Right cardiac atrium (tissue), 5 donors: ENCODE measurements at places on chromosomes 7 and 10. TPM values are rescaled to one million over a fixed set of nuclear protein-coding genes. Genes with fewer than 3 reads are reported as not detected.

The SORBS1 gene
- polyA plus RNA-seq, result 225 TPM

The ARHGAP22 gene
- polyA plus RNA-seq, result 1.4 TPM

The SYT15B gene
- polyA plus RNA-seq, result 0.81 TPM

The SUPV3L1 gene
- polyA plus RNA-seq, result 53.5 TPM

The VWDE gene
- polyA plus RNA-seq, result 6.1 TPM

The IDI2 gene
- 0.23 TPM for polyA plus RNA-seq

The OPALIN gene
- polyA plus RNA-seq, result not detected

The OR2A42 gene
- 0.20 TPM for polyA plus RNA-seq

DNA sequence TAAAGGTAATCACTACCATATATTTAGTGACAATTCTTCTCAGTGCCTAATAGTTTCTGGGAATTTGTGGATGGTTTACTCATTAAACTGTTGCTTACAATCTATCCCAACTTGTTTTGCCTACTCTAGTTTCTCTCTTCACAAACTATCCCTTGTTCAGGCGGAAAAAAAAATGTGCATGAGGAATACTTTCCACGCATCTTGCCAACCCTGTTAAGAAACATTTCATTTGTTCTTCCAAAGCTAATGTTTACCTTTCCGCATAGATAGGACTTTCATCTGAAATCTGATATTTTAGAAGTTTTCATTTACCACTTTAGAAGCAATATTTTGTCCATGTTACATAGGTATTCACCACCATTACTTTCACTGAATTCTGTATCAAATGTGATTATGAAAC, 191.9 kb downstream of the MDFIC start:
- no peak for DNase-seq

- no peak for DNase-seq
These were observed 74.9 kb downstream of the ADRA2A start for GRCh38 chr10:111151595-111152307.

DNA sequence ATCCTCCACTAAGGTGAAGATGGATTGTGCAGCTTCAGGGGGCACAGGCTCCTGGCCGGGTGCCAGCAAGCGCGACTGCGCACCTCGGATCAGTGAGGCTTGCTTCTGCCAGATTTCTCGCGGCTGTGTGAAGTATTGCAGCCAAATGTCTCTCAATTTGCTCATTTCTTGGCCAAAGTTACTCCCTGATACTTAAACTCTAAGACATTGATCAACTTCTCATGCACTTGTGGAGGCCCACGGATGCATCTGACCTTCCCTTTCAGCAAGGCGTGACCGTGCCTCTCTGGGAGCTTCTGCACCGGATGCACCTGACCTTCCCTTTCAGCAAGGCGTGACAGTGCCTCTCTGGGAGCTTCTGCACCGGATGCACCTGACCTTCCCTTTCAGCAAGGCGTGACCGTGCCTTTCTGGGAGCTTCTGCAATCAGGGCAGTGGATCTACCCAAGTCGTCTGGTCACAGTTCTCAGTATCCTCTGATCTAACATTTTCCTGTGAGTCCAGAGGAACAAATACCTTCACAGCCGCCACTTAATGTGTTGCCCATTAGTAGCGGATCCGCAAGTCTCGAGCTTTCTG, 248.3 kb downstream of the ADARB2 start:
- no peak for DNase-seq

DNA sequence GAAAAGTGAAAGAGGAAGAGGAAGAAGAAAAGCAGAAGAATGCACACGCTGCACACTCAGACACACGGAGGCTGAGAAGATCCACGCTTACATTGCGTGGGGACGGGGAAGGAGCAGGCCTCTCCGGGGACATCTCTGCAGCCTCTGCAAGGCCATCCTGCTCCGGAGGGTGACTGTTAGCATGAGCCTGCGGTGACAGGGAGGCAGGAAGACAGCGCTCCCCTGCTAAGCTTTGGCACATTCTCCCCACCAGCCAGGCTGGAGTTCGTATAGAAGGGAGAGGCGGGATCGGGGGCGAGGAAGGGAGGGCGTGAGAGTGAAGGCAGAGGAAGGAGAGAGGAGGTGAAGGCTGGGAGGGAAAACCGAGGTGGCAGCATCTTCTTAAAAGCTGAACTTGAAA, 366.0 kb upstream of the SHH start:
- DNase-seq, result no peak

GRCh38 chr7:21028599-21028998, 241.9 kb upstream of the SP8 start:
- DNase-seq, result no peak

DNA sequence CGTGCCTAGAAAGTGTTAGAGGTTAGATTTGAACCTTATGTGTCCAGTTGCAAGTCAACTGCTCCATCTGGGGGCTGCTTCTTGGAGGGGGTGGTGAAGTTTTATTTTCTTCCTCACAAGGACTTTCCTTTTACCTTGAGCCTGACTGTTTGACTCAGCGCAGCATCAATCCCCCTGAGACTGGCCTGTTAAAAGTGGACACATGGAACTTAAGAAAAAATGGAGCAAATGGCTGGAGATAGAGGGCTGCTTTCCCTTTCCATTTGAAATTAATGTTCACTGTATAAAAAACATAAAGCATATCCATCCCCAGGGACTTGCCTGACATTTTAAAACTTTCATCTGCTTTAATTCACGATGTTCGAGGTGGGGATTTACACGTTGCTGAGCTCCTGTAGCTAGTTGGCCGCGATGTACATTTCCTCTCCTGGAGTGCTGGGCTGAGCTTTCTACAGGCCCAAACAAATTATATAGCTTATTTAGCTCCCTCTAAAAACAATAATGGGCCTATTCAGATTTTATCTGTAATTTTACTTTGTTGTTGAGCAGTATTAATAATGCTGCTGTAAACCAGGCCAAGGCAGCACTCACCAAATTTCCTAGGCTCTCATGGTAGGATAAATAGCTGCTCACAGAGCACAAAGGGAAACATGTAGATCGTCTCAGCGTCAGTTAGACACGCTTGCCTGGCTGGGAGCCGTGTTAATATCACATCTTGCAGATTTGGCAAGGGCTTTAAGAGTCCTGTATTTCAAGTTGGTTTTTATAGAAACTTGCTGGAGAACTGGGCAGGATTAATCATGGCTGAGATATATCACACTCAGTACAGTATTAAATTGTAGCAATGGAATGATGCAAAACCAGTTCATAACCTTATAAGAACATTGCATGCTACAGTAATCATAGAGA, 251.5 kb downstream of the LRMDA start:
- no peak for DNase-seq

DNA sequence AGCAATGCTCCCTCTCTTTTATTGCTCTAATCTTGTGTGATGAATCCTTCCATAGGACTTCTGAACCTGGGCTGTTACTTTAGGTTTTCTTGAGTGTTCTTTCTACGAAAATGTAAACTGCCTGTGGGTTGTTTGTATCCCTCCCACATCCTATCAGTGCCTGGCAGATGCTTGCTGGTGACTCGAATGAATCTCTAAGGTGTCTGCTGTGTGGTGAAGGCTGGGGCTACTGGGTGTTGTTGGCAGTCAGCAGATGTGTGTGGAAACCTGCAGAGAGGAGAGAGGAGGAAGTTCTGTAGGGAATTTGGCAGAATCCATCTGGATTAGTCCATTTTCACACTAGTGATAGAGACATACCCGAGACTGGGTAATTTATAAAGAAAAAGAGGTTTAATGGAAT, 639.4 kb downstream of the CALN1 start:
- DNase-seq, result no peak

DNA sequence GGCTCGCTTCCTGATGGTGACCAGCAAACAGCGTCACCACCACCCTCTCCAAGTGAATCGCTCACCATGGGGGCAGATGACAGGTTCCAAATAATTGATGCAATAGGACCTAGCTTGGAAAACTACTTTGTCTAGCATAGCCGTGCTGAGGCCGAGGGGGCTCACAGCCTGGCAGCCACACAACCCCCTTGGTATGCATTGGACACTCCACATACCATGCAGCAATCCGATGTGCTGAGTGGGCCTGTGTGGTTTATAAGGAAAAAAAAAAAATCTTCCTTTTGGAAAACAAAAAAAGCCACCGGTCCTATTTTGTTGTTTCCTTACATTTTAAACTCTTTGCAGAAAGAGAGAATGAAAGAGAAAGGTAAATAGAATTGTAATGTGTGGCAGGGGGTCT, 15.1 kb downstream of the GATA3 start:
- no peak for DNase-seq

- DNase-seq, result no peak
These were observed 16.6 kb upstream of the AFAP1L2 start for GRCh38 chr10:114420811-114421485.

GRCh38 chr10:130188195-130189175, 52.3 kb downstream of the GLRX3 start:
- no peak for DNase-seq

GRCh38 chr7:27678617-27679260, 16.1 kb upstream of the HIBADH start:
- DNase-seq, result no peak

- no peak for DNase-seq
These were observed 109.1 kb downstream of the CPED1 start for GRCh38 chr7:121097577-121097976.

- DNase-seq, result no peak
These were observed 5.6 kb upstream of the RAMP3 start for GRCh38 chr7:45151967-45152366.

- no peak for DNase-seq
These were observed 40.7 kb downstream of the LRGUK start for GRCh38 chr7:134167841-134168240.

DNA sequence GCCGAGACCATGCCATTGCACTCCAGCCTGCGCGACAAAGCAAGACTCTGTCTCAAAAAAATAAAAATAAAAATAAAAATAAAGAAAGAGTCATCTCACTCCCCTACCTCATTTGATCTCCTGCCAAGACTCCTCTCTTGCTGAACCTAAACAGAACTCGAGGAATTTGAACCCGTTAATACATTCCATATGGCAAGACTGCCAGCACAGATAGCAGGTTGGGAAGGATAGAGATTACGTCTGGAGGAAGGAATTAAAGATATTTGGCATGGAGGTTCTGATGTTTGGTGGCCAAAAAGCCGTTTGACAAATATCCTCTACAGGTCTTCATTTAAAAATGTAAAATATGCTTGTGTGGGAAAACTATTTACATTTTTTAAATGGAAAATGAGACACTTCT, 549.6 kb downstream of the HTR7 start:
- DNase-seq, result no peak

- DNase-seq, result no peak
These were observed 259.4 kb downstream of the STK31 start for GRCh38 chr7:23969443-23969842.

DNA sequence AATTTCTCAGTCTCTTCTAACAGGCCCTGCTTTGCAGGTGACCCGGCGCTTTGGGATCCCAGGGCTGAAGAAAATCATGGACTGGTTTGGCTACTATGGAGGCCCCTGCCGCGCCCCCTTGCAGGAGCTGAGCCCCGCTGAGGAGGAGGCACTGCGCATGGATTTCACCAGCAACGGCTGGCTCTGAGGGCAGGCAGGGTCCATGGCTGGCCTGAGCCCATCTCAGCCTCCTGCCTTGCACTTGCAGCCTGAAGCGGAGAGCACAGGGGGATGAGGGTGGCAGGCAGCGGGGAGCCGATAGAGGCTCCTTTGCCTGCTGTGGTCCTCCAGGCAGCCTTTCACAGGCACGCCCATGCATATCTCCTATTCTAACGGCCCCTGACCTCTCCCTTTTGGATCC, 21.8 kb downstream of the MORN4 start:
- DNase-seq, result no peak

DNA sequence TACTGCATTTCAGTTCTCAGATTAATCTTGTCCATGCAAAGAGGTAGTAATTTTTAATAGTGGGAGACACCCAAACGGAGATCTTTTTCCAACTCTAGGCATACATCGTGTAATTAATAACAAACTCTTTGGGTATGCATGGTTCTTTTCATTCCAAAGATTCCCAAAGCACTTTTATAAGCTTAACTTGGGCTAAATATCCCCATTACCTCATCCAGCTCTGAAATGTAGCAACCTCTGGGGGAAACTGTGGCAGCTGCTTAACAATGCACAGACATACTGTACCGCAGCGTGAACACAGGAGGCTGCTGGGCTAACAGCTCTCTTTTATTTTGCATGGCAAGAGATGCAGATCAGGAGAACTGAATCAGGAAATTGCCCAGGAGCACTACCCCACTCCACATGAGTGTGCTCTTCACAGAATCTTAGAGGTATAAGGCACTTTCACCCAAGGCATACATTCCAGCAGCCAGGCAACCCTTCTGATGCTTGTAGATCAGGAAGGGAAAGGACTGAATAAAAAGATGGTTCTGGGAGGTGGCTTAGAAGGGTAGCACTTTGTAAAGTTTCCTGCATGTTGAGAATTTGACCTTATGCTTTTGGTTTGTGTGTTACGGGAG, 114.4 kb upstream of the GLI3 start:
- no peak for DNase-seq

DNA sequence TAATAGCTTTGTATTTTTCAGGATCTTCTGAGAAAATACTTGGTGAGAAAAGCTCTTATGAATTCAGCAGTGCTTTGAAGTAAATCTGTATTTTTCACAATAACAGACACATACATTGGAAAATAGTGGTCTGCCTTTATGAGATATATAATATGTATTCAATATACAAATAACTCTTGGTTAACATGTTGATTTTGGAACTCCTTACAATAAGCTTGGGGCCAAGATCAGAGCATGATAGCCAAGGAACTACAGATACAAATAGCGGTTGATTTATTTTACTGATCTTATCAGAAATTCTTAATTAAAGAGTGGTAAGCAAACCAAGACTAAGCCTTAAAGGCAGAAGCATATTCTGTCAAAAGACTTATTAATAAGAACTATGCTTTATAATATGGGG, 24.5 kb upstream of the NXPH1 start:
- no peak for DNase-seq

DNA sequence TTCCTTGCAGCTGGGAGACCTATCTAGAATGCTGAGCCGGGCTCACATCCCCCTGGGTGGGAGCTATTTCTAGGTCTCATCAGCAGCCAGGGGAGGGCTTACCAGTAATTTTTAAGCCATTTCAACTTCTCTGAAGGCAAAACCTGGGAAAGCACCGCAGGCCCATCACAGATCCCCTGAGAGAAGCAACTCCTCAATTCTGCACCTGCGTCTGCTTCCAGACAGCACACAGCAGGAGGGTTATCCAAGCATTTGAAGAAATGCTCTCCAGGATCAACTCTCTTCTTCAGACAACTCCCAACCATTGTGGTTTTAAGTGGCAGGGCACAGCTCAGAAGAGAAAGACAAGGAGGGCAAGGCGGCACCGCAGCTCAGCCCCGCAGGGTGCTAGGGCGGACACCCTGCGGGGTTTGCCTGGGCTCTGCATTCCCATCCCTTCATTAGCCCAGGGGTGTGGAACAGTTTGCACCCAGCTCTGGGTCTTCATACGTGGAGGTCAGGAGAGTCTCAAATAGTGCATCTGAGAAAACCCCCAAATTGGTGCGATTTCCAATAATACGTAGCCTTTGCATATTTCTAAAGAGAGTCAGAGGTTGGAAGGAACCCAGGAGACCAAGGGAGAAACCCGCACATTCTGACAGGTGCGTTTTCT, 618.7 kb downstream of the DNAJB6 start:
- DNase-seq, result no peak

GRCh38 chr7:27314111-27314510, 71.5 kb downstream of the EVX1 start:
- no peak for DNase-seq

GRCh38 chr10:113743594-113743993, 7.9 kb upstream of the PLEKHS1 start:
- no peak for DNase-seq
